ENCODE measurements at places on chromosomes 7 and 10.

GRCh38 chr10:24272374-24272773 lies 63.4 kb downstream of the KIAA1217 start:
- DNase-seq = no peak

DNA sequence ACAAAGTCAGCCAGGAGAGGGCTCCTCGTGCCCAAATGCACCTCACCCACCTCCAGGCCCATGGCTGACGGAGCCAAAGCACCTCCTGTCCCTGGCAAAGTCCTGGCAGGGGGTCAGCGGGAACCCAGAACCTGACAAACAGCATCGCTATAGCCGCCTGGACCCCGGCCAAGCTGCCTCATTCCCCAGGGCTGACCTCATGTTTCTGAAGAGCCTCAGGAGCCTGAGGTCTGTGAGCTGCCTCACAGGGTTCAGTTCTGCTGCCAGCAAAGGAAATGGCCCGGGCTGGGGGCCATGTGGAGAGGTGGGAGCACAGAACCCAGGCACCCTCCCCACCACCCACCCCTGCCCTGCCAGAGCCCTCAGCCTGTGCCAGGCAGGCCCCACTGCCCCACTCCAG lies 4.2 kb upstream of the NANOS1 start:
- DNase-seq = peak; percentile 75

DNA sequence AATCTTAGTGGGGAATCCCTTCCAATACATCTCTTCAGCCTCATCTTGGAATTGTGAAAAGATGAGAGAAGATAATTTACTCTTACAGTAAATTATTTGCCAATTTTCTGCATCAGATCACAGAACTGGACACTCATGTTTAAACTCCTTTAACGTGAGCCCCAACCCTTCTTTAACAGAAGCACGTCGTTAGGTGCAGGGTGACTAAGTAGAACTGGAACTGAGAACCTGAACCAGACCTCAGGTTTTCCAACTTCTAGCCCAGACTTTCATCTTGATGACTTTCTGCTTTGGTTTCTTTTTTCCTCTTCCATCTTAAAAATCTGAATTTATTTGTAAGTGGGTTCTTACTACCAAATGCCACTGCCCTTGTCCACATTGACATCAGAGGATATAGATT lies 57.2 kb upstream of the LYZL2 start:
- no peak for DNase-seq

DNA sequence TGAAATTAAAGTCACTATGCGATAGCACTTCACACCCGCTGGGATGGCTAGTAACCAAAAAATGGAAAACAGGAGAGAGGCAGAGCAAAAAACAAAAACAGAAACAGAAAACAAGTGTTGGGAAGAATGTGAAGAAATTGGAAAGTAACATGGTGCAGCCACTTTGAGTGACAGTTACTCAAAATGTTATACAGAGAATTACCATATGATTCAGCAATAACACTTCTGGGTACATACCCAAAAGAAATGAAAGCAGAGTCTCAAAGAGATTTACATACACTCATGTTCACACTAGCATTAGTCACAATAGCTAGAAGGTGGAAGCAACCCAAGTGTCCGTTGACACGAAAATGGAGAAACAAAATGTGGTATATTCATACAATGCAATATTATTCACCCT lies 88.6 kb upstream of the KCNIP2 start:
- DNase-seq = no peak

GRCh38 chr7:90747516-90747915 lies 151.4 kb downstream of the CDK14 start:
- no peak for DNase-seq

DNA sequence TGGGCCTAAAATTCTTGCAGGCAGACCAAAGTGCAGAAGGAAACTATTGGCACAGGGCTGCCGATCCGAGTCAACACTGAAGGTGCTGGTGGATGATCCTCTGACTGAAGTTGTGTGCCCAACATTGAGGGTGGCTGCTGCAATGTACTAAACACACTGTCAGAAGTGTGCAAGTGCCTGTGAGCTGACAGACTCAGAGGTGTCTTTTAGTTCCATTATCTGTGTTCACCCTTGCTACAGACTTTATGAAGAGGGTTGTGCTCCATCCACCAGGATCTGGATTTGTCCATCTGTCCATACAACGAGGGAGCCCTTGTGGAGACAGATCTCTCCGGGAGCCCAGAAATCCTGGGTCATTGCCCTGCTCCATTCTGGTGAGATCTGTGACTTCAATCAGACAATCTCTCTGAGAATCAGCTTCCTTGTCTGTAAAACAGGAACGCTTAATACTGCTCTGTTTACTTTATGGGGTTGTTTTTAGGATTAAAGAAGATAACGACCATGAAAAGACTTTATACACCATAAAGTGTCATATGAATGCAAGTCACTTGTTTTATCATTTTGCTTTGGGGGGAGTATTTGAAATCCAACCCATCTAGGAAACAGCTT lies 9.5 kb upstream of the TRPV6 start:
- no peak for DNase-seq

DNA sequence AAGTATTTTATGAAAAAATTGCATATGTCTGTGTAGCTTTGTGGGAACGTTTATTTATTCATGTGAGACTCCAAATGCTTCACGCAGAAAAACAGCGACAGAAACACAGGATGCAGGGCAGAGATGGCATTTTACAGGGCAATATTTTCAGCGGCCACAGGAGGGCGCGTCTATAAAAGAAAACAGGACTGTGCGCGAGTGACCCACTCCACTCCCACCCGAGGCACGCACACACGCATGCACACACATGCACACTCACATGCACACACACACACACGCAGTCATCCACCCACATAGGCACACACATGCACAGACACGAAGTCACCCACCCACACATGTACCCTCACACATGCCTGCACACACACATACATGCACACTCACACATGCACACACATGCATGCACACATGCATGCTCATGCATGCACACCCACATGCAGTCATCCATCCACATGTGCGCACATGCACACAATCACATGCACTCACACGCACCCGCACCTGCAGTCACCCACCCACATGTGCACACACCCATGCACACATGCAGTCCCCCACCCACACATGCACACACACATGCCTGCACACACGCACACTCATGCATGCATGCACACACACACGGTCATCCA lies 96.3 kb downstream of the DNAJB6 start:
- peak; percentile 71 for DNase-seq

GRCh38 chr10:3741688-3742461 lies 43.1 kb downstream of the KLF6 start:
- no peak for DNase-seq

- no peak for DNase-seq
Measured at GRCh38 chr10:125775491-125776106, at the start of gene MMP21. Gene MMP21 (minus strand): TSS chr10:125775821. CDS start chr10:125775821, 0 bp downstream.

DNA sequence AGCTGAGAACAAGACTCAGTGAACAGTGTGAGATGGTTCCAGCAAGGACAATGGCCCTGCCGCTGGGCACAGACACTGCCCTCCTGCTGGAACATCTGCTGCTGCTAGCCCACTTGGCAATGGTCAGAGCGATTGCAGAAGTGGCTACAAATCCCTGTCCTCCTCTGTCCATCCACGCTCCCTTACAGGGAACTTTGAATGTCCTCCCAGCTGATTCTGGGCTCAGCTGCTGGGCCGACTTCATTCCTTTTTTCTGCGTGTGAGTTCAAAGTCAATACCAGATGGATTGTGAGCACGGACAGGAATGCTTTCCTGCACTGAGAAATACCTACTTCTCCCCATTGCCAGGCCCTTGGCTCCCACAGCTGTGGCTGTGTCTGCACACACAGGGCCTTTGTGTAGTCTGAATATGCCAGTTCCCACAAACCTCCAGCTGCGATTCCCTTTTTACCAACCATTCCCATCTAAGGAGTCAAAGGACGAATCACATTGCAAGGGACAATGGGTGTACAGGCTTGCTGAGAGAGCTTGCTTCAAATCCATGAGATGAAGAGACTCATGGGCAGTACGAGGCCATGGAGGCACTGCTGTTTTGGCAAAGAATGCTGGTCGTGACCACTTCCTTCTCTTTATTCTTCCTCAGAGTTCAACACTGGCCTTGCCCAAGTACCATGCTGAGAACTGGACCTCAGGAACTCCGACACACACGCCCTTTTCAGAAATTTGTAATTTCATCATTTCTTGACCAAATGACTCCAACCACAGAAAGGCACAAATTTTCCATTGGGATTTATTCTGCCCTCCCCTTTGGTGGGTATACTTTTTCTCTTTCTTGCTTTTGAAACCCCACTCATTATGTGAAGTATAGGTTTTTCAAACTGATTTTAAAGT lies 44.2 kb downstream of the BPGM start:
- DNase-seq = peak; percentile 34

- no peak for DNase-seq
Measured at GRCh38 chr7:100623951-100624824, 11.8 kb downstream of the MOSPD3 start.

- no peak for DNase-seq
Measured at GRCh38 chr10:90969947-90970673, 49.2 kb upstream of the ANKRD1 start.

- no peak for DNase-seq
Measured at GRCh38 chr10:12322583-12323131, 26.7 kb upstream of the CAMK1D start.

DNA sequence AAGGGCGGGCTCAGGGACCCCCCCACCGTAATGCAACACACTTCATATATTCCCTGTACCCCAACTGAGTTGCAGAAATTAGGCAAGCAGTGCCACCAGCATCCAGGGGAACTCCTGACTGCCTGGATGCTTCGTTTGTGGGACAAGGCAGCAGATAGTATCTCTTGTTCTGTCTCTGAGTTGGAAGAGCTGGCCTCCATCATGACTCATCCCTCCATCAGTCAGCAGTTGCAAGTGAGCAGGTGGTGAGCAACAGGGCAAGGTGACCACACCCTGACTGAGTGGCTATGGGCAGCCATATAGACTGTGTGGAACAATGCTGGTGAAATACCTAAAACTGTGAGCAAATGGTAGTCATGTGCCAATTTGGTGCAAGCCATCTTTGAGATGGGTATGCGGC lies 22.8 kb upstream of the ADAMTS14 start:
- no peak for DNase-seq

GRCh38 chr10:61754587-61755550 lies 92.1 kb downstream of the CABCOCO1 start:
- DNase-seq = no peak

GRCh38 chr7:28245123-28245878 lies 64.7 kb upstream of the JAZF1 start:
- no peak for DNase-seq
